Activated CD8-positive, alpha-beta memory T cell treated with anti-CD3 and anti-CD28 coated beads, Interleukin-2, amount 10 ng/mL, durations not matched to agents 7 days and 5 days (primary cell): ENCODE measurements at places on chromosomes 2 and 18. TPM values are rescaled to one million over a fixed set of nuclear protein-coding genes. Genes with fewer than 3 reads are reported as not detected.

- no peak for DNase-seq
Measured at GRCh38 chr2:28135799-28136198, 245.3 kb downstream of the BABAM2 start.

GRCh38 chr2:54287532-54287931, 31.5 kb upstream of the TSPYL6 start:
- no peak for DNase-seq

DNA sequence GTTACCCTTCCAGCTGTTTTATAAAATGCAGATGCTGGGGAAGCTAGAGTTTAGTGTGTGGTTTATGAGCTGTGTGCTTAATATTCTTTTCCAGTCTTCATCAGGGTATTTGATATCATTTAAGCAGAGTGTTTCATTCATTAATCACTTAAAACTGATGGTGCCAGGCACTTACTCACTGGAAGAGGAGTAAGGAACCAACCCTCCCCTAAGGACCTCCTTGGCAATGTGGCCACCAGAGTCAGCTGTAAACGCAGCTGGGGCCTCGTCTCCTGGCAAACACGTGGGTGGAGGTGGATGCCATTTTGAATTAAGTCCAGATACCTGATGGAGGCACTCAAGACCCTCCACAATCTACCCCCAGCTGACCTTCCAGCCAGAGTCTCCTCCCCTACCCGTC, 331.6 kb downstream of the CLIP4 start:
- DNase-seq: no peak

Gene ICA1L
- total RNA-seq: 3.8 TPM

DNA sequence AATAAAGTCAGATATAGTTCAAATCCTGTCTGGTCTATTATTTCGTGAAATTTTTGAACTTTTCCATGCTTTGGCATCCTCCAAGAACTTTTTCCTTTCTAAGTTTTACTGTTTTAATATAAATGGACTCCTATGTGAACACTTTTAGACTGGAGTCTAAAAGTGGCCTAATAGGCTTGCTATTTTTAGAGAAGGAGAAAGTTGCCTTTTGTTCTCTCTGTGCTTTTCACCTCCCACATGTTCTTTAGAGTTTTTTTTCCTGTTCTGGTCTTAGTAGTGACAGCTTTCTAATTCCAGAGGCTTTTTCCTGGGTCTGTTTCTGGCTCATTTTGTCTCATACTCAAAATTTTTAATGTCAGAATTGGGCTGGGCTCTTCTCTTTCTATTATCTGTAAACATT, 72.2 kb downstream of the ADAM23 start:
- DNase-seq: no peak

GRCh38 chr18:29457316-29457889, 1280.5 kb upstream of the CDH2 start:
- DNase-seq: no peak

DNA sequence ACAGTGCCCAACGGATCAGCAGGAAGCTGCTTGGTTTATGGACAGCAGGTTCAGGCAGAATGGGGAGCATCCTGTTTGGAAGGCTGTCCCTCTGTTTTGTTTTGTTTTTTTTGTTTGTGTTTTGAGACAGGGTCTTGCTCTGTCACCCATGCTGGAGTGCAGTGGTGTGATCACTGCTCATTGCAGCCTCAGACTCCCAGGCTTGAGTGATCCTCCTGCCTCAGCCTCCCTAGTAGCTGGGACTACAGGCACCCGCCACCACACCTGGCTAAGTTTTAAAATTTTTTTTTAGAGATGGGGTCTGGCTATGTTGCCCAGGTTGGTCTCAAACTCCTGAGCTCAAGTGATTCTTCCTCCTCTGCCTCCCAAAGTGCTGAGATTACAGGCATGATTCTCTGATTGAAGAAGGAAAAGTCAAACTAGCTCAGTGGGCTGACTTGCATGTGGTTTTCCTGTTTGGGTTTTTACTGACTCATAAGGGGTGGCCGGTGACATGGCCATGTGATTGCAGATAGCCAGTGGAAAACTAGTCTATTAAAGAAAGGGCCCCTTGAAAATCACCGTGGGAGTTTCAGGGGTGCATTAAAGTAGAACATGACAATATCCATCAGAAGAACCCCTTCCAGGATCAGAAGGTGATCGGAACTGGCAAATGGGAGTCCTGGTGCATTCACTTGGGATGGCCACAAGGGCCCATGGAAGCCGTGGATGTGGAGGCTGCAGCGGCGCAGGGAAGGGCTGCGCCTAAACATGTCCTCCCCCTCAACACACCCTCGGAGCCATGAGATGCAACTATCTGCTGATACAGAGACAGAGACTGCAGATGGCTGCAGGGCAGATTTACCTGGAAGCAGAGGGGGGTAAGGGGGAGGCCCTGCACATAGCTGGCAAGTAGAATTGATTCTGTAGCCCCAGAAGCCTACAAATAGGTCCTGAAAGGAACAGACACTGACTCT, 26.5 kb downstream of the AQP12B start:
- peak; percentile 75 for DNase-seq

DNA sequence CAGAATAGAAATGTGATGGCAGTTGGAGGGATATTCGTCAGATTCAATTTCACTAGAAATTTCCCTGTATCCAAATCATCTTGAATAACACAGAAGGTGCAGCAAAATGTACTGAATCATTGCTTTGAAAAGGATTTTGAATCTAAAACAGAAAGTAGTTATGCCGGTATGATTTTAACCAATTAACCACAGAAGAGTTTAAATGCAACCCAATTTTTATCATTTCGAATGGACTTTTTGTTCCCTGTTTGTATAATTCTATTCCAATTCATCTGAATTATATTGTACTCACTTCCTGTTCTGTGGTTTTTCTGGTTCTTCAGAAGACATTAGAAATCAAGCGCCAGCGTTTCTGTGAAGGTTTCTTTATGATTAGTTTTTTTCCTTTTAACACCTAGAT, 190.4 kb downstream of the MYO3B start:
- no peak for DNase-seq

GRCh38 chr18:37502601-37503000, 63.0 kb downstream of the CELF4 start:
- no peak for DNase-seq

Gene PARD3B
- total RNA-seq: not detected

DNA sequence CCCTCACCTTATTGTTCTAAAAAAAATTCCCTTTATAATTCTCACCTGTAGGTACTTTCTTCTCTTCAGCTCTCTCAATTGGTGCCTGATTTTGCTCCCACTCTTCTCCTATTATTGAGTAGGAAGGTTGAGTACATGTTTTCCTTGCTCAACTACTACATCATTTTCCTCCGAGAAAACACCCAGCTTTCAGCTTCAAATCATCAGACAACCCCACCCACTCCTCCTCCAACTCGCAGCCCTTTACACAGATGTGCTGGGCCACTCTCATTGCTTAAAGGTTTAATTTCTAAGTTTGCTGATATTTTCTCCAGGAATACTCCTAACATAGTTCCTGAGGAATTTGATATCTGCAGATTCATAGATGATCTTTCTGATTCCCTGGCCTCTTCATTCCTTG, 734.4 kb upstream of the ZEB2 start:
- no peak for DNase-seq

DNA sequence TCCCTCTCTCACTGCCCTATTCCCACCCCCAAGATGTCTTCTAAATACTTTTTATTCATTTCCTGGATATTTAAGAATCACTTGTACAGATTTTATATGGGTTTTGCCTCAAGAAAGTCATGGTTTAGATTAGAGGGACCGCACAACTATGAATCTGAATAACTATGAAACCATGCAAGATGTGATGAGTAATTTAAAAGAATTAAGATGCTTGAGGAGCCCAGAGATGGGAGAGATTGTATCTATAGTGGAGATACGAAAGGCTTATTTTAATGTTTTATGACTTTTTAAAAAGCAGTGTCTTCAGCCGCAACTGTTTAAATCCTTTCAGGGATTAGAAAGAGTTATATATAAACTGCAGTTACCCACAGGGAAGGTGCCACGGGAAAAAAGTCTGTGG, 324.1 kb downstream of the LPIN1 start:
- no peak for DNase-seq

- DNase-seq: no peak
Measured at GRCh38 chr2:7816944-7817343, 864.9 kb upstream of the ID2 start.

DNA sequence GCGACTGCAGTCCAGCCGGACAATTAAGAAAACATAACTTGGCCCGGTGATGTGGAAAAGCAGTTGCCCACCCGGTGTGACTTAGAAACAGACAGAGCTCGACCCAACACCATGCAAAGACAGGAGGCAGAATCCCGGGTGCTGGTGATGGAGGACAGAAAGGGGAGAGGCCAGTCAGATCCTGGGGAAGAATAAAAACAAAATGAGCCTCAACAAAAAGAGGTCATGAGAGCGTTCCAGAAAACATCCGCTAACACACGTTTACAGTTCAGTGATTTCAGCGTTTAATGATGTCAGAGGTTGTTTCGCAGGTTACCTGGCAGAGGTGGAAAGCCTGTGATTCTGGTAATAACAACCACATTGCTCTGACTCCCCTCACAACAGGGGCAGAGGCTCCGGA, 111.9 kb downstream of the OSR1 start:
- DNase-seq: no peak

Gene KATNAL2
- 0.45 TPM for total RNA-seq

GRCh38 chr2:109380502-109381326, 233.1 kb downstream of the SEPTIN10 start:
- DNase-seq: peak; percentile 31

- DNase-seq: peak; percentile 76
Measured at GRCh38 chr18:54129448-54130067, 94.9 kb downstream of the MBD2 start.

- no peak for DNase-seq
Measured at GRCh38 chr18:34772887-34773286, 62.8 kb downstream of the DTNA start.

- no peak for DNase-seq
Measured at GRCh38 chr2:154422251-154422650, 276.2 kb upstream of the KCNJ3 start.

Gene GBX2
- total RNA-seq: not detected

- peak; percentile 42 for DNase-seq
Measured at GRCh38 chr2:236352761-236353593, 88.8 kb upstream of the ASB18 start.

Gene AFF3
- 0.09 TPM for total RNA-seq

DNA sequence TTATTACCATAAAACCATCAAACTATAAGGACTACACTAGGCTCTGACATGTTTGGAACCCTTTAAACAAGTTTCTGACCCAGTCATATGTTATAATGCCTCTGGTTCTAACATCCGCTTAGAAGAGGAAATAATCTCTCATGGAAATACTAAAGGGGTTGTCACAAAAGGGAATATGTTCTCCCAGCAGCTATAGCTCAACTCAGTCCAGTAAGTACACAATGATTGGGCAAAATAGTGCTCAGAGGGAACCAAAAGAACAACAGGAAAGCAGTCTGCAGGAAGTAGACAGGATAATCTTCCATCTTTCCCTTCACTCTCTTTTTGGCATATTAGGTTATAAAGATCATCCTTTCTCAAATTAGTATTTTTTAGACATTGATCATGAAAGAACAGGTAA, 4.3 kb downstream of the SRBD1 start:
- no peak for DNase-seq

DNA sequence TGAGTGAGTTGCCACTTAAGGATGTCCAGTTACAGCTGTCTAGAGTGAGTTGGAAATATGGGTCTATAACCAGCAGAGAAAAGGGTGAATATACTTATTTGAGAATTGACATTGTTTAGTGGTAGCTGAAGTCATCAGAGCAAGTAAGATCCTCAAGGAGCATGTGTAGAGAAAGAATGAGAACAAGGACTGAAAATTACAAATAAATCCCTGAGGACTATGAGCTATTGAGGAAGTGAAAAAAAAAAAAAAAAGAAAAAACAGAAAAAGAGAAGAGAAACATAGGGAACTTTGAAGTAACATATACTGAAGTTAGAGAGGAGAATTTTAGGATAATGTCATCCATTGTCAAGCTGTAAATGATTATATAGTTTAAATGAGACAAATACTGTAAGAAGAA, 134.0 kb upstream of the CCDC68 start:
- no peak for DNase-seq

Gene C2orf81
- total RNA-seq: 0.93 TPM
